ENCODE measurements at places on chromosomes 7 and 10.

DNA sequence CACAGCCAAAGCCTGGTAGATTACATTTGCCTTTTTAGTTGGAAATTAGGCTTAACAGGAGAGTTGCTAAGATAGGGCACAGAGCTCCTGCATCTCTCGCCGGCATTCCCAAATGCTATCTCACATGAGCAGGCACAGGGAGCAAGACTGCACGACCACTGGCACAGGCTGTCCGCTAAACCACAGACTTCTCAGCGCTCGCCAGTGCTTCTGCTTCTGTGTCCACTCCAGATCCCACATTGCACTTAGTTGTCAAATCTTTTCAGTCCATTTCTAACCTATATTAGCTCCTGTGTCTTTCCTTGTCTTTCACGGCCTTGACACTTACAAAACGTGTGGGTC is 138.9 kb downstream of the EGFR start:
- DNase-seq: no peak

- peak; percentile 60 for DNase-seq
Measured at GRCh38 chr7:1669064-1669951, 769 bp upstream of the ELFN1 start.

DNA sequence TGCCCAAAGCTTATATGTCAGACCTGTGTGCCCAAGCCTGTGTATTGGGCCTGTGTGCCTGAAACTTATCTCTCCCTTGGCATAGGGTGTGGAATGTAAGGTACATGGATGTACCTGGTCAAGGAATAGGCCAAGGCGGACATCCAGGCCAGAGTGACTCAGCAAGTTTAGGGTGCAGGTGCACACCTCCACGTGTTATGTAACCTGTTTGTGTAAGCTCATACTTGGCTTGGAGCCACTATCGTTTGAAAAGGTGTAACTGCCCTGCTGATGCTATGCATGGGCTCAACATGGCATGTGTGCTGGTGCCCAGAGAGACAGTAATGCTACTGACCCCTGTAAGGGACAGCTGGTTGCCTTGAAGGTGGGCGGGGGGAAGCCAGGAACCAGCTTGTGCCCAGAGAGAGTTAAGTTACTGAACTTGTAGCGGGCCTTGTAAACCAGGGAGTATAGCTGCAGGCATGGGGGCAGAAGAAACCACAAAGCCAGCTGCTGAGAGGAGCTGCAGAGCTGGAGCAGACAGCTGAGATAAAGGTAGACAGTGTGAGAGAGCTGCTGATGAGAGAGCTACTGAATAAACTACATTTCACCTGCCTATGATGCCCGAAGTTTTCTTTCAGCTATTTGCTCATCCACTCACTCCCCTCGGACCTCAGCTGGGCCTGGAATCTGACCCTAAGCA is 656.4 kb upstream of the ZWINT start:
- DNase-seq: no peak

DNA sequence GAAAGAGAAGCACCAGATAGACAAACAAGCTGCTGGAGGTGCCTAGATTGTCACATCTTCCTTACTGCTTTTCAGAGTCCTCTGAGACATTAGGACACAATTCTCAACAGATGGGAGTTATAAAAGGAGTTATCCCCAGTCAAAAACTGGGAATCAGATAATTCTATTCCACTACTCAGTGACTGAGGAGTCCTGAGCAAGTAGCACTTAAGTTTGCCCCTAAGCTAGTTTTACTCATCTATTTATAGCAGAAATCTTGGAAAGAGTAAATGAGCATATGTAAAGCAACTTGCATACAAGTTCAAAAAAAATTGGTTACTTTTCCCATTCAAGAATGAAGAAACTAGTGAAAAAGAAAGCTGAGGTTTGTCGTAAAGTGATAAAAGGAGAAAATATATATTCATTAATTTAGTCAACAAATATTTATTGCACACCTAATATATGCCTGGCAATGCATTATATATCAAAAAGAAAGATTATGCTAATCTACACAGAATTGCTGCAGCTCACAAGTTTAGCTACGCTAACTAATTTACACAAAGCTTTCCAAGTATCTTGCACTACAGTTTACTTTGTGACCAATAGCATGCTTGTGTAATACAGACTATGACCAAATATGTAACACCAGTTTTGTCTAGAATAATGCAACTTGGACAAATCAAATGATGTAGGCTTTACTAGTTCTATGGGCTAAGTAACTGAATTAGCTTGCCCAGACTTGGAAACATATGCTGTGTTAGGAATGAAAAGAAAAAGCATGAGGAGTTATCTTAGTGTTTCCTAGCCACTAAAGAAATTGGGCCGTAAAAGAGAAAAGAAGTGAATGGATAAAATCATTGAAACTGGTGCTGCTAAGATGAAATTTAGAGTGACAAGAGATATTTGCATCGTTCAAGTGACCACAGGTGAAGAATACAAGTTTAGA is 106.3 kb downstream of the GRM3 start:
- peak; percentile 1 for DNase-seq

GRCh38 chr7:112053737-112054069 is 152.5 kb downstream of the DOCK4 start:
- no peak for DNase-seq

DNA sequence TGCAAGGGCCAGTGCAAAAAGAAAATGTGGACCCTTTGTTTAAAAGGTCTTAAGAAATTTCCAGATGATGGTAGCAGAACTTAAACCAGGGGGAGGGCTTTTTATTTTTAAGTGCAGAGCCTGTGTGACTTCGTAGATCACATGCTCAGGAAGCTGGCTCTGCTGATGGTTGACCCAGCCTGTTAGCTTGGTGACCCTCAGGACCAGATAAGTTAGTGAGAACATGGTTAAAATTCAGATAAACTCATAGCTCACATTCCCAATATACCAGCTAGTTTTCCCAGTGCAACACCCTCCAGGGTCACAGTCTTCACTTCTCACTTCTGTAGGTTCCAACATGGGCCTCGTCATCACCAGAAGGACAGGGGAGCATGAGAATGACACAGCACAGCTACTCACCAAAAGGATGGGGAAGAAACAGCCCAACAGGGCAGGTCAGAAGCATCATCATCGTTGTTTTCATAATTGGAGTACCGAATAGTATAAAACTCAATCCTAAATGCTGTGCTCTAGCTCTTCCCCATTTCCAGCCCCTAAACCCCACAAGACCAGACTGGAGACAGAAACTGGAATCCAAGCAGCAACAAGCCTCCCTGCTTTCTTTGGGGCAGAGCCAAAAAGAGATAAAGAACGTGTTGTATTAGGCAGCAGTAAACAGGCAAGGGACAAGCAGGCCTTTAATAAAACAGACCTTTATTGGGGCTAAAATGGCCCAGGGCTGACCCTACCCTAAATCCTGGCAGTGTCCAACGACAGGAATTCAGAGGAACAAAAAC is 102.2 kb upstream of the ANKRD1 start:
- peak; percentile 59 for DNase-seq

- DNase-seq: no peak
Measured at GRCh38 chr7:73974101-73974947, 53.6 kb upstream of the ELN start.

- no peak for DNase-seq
Measured at GRCh38 chr10:47061776-47062175, 150.5 kb downstream of the PTPN20 start.

- DNase-seq: no peak
Measured at GRCh38 chr10:77520995-77521394, 116.6 kb downstream of the KCNMA1 start.

GRCh38 chr10:121753726-121754476 is 155.7 kb upstream of the FGFR2 start:
- no peak for DNase-seq

DNA sequence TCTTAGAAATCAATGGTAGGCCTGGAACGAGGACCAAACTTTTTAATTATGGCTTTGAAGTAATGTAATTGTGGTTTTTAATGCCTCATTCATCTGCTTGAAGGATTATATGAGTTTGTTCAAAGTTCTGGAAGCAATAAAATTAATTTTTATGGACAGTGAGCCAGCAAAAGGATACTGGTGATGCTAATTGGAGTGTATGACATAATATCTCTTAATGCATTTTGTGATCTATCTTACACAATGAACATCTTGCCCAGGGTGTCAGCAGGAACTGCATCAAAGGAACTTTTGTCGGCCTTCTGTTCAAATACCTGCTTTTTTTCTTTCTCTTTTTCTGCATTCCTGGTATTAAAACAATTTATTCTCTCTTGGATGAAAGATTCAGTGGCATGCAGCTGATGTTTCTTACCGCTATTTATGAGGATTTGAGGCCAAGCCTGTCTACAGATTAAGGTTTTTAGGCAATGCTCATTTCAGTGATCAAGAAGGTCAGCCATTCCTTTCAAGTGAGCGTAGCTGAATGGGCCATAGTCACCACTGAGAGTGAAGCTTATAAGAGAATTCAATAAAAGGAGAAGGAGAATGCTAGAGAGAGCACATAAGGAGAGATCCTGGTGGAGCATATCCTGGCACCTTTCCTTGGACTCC is 974.8 kb downstream of the SORCS3 start:
- no peak for DNase-seq

DNA sequence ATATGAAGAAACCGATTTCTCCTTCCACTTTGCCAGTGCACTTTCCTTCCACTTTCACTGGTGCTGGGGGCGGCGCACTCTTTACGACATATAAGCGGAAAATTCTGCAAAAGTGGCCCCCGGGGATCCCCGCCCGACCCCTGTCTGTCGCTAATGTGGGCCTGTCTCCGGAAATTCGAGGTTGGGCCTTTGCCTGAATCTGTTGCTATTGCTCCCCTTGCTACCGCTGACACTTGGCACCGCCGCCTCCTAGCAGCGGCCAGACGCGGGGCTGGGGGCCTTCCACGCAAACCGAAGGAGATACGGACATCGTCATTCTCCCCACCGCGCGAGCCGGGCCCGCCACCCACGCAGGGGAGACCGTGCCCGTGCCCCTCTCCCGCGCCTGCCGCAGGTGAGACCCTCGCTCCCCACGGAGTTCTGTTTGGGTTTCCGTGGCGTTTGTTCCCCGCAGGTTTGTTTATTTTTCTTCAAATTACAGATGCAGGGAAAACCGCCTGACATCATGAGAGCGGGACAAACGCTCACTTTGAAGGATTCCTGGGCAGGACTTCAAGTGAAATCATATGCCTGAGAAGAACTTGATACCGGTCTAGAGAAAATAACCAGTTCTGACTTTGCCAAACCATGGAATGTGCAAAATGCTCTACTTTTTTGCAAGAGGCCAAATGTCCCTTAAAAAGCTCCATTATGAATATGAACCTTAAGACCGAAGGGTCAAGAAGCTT is 5.0 kb downstream of the TWIST1 start:
- DNase-seq: no peak

DNA sequence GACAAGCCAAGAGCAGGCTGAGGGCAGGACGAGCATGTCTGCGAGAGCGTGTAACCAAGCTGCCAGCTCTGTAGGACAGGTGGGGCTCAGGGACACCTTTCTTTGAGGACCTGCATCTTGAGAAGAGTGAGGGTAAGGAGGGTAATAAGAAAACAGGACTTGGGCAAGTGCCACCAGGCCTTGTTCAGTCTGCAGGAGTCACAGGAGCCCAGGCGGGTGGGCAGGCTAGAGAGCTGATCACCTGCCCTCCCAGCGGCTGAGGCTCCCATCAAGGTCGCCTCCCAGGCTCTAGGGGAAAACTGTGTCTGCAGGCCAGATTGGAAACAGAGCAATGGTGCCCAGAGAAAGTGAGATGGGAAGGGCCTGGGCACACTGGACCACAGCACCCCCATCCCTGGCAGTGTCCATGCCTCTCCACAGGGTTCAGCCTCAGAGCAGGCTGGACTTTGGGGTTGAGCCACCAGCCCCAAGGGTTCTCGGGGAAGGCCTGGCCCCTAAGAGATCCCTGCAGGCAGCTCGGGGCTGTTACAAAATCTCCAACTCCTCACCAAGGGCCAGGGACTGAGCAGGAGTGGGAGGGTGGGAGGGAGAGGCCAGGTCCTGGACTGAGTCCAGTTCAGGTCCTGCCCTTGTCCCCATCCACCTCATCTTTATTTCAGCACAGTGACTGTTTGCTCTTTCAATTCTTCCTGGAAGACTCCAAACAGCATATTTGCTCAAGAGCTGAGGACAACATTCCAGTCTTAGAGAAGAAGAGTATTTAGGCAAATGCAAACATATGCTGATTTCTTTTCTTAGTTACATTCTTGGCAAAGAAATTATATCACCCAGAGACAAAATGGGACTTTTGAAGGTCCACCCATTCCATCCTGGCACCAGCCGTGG is 161.9 kb downstream of the GRID1 start:
- no peak for DNase-seq

DNA sequence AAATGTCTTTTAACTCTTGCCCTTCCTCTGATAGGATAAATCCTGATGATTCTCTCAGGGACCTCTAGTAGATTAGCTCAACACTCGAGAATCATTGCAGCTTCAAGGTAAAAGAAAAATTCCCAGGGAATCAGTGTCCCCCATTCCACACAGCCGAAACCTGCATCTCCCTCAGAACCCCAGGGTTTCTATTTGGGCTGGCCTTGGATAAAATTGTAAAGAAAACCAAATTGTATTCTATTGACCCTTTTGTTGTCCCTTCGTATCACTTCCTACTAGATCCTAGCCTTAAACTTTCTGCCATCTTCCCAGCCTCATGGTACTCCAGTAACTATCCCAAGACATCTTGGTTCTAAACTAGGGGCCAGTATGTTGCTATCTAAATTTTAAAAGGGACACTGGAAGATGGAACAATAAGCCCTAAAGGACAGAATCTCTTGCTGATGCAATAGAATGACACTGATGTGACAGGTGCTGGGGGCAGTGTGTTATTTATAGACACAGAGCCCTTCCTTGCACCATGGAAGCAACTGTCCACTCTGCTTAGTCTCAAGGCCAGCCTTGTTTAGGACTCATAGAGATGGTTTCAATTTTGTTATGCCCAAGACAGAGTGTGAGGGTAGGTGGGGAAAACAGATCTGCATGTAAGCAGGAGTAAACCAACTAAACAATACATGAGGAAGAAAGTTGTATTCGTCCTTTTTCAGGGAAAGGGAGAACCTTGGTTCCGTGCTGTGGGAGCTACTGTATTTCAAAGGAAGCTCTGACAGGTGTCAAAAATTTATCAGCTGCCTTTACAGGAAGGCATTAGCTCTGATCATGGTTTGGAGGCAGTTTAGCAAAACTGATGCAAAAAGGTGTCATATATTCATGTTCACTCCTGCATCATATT is 7.6 kb downstream of the ASB15 start:
- no peak for DNase-seq

All from lung (tissue), 17 donors.